CD8-positive, alpha-beta memory T cell (primary cell): ENCODE measurements at places on chromosomes 7 and 10. TPM values are rescaled to one million over a fixed set of nuclear protein-coding genes. Genes with fewer than 3 reads are reported as not detected.

DNA sequence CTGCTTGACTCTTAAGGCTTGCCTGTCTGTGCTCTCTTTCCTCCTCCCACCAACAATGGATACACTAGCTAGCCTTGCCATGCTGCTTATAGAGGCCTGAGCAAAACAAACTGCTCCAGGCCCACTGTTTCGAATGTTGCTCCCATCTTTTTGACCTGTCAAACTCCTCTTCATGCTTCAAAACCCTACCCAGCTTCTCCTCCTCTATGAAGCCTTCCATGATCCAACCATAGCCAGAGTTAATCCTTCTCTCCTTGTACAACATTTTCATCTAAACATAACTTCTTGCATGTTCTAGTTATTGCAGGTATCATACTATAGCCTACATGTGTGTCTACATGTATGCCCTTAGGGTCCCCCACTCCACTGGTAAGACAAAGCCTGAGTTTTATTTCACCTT is 426.7 kb upstream of the MGMT start:
- DNase-seq: no peak

GRCh38 chr7:66237906-66238772 is 33.0 kb downstream of the TPST1 start:
- no peak for DNase-seq

GRCh38 chr10:70458329-70459060 is 17.0 kb upstream of the NODAL start:
- DNase-seq: no peak

GRCh38 chr7:139914306-139915267 is 85.5 kb downstream of the TBXAS1 start:
- DNase-seq: no peak

GRCh38 chr7:134854816-134855215 is 75.4 kb downstream of the CALD1 start:
- no peak for DNase-seq

Gene ANXA8L1
- polyA plus RNA-seq: not detected

DNA sequence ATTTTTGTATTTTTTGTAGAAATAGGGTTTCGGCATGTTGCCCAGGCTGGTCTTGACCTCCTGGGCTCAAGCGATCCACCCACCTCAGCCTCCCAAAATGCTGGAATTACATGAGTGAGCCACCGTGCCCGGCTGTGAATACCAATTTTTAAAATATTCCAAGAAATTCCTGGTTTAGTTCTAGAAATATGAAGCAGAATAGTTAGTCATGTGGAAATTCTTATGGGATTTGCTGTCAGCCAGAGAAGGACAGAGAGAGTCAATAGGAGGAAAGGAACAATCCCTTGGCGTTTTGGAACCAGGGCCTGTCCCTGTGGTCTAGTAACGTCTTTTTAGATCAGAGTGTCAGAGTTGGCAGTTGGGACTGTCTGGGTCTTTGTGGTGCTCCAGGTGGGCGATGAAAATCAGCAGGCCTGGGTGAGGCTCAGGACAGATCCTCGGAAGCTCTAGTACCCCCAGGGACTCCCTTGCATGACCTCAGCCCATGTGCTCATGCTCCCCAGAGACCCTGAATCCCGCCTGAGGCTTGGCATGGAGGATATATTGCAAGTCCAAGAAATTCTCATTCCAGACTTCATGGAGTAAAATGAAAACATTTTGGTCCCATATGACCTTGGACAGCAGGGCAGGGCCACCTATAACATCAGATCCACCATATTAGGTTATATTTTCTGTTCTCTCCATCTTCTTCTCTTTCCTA is 7.8 kb downstream of the NODAL start:
- DNase-seq: no peak

GRCh38 chr10:120019568-120019967 is 127.0 kb downstream of the SEC23IP start:
- DNase-seq: no peak

Gene OR2A7
- 0.45 TPM for polyA plus RNA-seq

DNA sequence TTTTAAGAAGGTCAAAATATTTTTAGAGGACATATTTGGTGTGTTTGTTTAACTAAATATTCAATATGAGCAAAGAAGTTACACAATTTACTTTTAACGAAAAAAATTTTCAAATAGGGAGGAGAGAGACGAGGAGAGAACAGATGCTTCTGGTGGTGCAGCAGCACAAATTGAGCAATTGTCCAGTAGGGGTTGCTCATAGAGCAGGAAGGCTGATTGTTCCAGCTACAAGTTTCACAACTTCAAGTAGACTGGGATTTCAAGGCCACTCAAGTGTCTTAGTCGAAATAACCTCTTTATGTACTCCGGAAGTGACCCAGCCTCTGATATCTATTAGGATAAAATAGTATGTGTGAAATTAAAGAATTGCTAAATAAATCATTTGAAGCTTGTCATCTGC is 197.9 kb downstream of the HDAC9 start:
- no peak for DNase-seq

DNA sequence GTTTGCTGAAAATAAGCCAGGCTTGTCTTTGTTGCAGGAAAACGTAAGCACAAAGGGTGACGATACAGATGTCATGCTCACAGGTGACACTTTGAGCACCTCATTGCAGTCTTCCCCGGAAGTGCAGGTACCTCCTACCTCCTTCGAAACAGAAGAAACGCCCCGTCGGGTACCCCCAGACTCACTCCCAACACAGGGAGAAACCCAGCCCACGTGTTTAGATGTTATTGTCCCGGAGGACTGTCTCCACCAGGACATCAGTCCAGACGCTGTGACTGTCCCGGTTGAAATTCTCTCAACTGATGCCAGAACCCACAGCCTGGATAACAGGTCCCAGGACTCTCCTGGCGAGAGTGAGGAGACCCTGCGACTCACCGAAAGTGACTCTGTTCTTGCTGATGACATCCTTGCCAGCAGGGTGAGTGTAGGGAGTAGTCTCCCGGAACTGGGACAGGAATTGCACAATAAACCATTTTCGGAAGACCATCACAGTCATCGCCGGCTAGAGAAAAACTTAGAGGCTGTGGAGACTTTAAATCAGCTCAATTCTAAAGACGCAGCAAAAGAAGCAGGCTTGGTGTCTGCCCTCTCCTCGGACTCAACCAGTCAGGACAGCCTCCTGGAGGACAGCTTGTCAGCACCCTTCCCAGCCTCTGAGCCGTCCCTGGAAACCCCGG is 18.3 kb upstream of the BHLHA15 start:
- DNase-seq: no peak

- no peak for DNase-seq
Observed at GRCh38 chr10:90162271-90162853, 461.0 kb downstream of the KIF20B start.
